SW480 (cell line): ENCODE measurements at places on chromosomes 1 and 21.

GRCh38 chr1:169890761-169891538 is 2.7 kb downstream of the SCYL3 start:
- no peak for DNase-seq

DNA sequence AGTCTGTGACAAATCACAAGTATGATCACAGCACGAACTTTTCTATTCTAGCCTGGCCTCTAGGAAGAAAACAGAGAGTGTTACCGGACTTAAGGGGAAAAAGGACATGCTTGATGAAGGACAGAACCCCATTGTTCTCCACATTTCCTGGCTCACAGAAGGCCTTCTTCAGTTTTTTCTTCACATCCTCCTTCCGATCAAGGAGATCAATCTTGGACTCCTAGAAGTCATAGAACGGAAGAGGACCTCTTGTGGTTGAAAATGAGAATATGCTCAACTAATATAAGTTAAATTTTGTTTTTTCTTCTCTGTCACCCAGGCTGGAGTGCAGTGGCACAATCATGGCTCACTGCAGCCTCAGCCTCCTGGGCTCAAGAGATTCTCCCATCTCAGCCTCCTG is 30.3 kb downstream of the YARS1 start:
- no peak for DNase-seq

DNA sequence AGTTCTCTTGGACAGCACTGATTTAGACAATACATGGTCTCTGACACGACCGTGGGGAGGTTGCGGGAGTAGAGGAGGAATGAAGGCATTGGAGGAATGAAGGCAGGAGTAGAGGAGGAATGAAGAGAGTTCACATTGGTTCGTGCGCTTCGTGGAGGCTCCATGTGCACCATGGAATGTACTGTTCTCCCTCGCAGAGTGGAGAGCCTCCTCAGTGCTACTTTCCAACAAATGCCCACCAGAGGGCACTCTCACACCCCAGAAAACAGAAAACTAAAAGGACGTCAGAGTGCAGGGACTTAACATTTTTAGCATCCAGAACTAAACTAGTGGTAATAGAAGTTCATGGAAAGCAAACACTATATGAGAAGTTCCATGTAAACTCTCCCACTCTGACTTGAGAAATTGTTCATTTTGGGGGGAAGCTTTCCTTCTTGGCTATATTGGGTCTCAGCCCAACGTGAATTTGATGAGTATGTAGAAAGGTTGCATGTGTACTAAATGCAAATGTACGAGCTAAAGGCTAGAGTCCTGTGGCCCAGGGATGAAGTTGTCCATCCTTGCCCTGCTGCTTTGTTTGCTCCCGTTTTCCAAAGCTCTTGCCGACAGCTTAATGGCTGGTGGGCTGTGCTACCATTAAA is 211.6 kb downstream of the LMX1A start:
- peak; percentile 48 for DNase-seq

- DNase-seq: no peak
These were observed 24.2 kb upstream of the PHGDH start for GRCh38 chr1:119687434-119688079.

DNA sequence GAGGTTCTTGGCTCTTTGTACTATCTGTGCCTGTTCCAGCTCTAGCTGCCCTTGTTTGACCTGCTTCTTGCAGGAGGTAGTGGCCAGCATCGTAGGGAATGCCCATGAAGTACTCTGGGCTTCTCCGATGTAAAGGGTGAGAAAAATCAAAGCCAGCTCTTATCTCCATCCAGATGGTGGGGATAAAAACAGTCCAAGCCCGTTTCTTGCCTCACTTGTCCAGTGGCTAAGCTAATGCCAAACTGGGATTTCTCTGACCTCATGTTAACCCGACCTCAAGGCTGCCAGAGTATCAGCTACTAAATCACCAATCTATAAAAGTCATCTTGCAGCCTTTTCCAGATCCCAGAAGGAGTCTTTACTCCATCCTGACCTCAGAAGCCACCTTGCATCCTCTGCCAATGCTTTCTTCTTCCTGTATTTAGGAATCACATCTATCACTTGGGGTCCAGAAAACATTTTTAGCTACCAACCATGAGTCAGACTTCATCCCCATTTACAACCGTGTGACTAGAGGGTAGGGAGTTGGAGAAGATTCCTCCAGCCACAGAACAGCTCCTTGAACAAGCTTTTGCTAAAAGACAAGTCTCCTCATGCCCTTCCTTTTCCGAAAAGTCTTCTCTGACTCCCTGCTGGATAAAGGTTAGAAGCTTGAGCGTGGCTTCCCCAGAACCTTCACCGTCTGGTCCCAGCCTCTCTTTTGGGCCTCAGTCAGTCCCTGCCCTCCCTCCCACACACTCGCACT is 35.9 kb downstream of the KCNC4 start:
- no peak for DNase-seq

DNA sequence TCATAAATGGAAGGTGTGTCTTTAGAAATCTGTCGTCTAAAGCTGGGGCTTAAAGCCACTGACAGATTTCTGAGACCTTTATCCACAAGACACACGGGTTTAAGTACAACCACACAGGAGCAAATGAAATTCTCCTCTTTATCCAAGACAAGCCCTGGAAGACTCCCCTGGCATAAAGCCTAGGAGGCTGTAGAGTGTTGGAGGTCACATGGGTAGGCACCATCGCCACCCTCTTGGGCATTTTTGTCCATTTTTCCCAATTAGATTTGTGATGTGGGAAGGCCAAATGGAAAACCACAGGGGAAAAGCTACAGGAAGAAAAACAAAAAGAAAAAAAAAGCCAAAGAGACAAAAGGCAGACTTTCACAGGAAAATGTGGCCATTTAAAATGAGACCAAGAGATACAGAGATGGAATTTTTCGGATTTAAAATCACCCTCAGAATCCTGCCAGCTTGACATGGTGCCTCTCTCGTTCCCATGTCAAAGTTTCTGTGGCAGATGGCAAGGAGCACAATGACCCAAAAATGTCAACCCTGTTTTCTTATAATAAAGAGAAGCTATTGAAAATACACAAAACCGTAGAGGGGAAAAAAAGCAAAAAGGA is 91.9 kb downstream of the PLD5 start:
- DNase-seq: no peak

- DNase-seq: no peak
These were observed 157.5 kb upstream of the C21orf91 start for GRCh38 chr21:17976691-17977090.

DNA sequence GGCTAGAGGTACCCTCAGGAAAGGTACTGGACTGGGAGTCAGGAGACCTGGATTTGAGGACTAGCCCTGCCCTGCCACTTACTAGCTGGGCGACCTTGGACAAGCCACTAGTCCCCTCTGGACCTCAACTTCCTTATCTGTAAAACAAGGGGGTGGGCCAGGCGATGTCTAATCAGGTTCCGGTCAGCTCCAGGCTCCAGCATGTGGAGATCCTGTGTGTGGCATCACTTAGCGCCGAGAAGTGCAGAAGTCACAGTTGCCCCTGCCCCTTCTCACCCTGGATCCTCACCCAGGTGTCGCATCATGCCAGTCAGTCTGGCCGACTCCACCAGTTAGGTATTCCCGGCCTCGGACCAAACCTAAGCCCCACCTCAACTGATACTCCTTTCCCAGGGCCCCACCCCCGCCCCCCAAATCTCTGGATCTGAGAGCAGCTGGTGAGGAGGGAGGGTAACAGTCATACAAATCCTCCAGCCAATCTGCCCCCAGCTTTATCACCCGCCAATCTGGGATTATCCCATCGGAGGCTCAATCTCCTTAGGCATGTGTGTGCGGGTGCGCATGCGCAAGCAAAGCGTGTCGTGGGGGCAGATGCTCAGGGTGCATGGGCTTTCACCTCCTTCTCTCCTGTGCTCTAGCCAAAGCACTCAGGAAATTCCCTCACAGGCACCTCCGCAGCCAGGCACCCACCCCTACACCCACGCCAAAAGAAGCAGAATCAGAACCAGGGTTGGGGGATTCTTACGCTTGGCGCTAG is 5.4 kb downstream of the CELF3 start:
- no peak for DNase-seq

- no peak for DNase-seq
These were observed 74.9 kb upstream of the ZC3H11B start for GRCh38 chr1:219687779-219688178.
